ENCODE measurements at places on chromosomes 5 and 9.

- DNase-seq, result no peak
Observed at GRCh38 chr5:154335065-154335448, 110.7 kb upstream of the SAP30L start.

DNA sequence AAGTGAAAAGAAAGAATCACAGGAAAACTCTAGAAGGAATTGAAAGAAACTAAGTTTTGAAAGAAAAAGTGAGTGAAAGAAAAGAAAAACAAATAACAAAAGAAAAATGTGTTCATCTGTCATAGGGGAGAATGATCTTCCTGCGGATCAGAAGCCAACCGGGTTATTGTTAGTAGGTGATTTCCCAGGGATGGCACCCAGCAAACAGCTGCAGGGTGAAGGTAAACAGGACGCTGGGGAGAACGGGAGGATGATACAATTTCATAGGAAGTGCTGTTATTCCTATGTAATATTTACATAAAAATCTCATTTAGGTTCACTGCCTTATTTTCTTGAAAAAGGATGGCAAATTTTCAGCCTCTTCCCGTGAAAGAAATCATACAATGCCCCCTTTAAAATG is 72.4 kb upstream of the LHFPL2 start:
- DNase-seq, result no peak

DNA sequence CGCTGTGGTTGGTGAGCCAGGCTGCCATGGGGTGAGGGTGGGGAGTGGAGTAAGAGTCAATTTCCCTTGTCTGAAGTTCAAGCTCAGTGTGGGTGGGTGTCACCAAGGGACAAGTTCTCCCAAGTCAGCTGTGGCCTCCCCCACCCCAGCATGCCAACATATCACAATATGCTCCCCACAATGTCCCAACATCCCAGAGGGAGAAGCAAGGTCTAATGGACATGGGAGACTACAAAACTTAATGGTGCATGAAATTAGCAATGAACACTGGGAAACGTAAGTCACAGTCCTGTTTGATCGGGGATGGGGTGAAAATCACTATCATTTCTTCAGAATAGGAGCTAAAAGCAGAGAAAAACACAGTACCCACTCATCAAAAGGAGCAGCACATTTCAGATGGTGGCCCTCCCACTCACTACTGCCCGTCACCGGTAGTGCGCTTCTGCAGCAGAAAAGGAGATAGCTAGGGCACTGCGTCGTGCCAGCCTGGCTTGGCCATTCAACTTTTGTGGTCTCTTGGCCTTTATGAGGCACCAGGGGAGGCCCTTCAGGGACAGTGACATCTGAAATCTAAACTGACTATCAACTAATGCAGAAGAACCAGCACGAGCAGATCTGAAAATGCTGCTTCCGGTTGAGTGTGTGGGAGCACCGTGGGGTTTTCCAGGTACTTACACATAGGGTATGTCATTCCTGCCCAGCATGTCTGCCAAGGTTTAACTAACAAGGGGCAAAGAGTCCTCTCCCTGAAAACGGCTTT is 20.5 kb upstream of the NDFIP1 start:
- no peak for DNase-seq

GRCh38 chr5:33270671-33271070 is 170.1 kb upstream of the TARS1 start:
- no peak for DNase-seq

DNA sequence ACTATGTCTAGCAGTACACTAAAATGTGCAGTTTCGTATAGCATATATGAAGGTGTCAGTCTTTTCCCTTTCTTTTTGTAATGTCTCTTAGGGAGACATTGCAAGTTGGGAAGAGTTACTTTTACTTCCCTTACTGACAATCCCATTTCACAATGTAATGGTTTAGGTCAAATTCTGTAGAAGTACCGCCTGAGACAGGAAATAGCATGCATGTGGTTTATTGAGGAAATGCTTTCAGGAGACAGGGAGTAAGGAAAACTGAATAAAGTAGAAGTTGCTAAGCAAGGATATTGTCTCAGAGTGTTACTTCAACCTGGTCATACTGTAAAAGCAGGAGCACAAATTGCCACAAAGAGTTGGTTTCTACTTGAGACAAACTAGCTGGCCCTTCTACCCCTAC is 32.1 kb upstream of the MSANTD3 start:
- peak; percentile 44 for DNase-seq

DNA sequence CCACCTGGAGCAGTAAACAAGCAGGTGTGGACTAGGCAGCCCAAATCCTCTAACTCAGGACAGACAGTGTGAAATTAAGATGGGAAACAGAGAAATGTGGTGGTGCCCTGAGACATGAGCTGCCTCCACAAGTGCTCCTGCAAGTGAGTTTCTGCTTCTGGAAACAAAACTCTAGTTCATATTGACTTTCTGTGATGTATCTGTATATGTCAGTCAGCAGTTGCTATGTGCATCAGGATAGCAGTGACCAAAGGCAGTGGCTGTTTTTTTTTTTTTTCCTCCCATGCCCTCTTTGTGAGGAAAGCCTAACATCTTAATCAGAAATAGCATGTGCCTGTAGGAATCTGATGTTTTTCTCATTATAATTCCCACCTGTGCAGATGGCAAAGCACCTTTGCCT is 318.4 kb upstream of the SEMA6A start:
- DNase-seq, result no peak

- no peak for DNase-seq
Observed at GRCh38 chr5:73387149-73387591, 61.4 kb downstream of the FOXD1 start.

DNA sequence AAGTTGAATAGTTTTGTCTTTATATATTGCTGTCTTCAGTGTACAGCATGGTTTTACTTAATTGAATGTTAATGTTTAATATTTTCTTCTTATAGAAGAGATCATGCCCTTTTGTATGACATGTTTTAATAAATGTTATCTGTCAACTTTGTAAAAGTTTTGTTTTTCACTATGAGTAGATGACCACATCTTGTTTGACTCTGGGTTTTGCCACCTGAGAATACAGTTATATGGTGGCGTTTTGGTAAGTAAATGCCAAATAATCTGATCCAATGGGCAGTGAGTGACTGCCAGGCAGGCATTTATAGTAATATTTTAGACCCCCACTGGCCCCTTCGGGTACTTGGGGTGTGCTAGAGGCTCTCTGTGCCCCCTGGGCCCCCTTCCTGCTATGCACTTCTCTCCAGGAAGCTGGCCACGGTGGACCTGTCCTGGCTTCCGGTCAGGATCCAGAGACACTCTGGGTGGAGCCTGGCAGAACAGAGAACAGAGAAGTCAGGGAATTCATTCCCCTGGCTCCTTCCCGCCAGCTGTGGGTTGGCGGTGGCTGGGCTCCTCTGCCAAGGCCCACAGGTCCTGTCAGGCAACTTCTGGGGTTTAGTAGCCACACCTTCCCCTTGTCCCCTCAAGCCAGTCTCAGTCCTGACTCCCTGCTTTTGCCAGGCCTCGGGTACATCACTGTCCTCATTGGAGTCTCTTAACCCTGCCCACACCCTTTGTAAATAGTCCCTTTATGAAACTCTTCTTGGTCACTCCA is 22.2 kb upstream of the ZBTB34 start:
- no peak for DNase-seq

DNA sequence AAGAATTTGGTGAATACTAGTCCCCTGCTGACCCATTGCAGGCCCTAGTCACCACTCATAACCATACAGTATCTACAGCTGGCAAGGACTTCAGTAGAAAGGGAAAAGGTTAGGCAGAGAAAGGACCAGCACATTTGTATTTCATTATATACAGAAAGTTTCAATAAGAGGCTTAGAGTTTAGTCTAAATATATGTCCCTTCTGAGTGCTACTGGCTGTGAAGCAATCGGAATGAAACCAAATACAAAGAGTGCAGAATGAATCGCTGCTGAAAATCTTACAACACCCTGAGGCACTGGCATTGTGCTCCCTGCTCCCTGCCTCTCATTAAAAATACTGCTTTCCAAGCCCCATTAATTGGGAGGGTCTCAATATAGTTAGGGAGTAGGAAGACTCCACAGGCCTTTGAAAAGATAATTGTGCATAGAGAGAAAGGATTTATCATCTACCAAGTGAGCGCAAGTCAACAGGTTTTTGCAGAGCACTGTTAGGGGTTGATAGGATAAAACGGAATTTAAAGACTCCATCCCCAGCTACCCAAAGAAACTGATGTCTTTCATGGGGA is 110.8 kb downstream of the SLC1A3 start:
- no peak for DNase-seq

DNA sequence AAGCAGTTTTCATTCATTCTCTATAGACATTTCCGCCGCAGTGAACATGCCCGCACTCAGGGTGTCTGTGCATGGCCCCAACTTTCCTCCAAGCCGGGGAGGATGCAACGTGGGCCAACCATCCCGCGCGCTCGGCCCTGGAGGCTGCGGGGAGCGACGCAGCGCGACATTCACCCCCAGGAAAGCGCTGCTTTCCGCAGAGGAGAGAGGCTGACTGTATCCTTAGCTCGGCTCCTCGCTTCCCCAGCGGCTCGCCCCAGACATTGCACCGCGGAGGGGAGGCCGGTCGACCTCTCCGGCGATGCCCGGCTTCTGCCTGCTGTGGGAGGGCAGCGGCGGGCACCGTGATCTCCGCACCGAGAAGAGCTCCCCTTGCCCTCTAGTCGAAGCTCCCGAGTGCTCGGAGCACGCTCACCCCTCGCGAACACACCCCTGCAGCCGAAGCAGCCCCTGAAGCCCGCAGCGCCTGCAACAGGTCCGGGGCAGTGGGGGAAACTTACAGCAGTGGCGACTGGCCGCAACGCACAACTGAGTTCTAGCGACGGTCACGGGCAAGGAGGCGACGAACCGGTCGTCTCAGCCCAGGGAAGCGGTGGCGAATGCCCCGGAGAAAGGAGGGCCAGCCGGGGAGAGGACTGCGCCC is 600 bp downstream of the ENC1 start:
- DNase-seq, result peak; percentile 74

DNA sequence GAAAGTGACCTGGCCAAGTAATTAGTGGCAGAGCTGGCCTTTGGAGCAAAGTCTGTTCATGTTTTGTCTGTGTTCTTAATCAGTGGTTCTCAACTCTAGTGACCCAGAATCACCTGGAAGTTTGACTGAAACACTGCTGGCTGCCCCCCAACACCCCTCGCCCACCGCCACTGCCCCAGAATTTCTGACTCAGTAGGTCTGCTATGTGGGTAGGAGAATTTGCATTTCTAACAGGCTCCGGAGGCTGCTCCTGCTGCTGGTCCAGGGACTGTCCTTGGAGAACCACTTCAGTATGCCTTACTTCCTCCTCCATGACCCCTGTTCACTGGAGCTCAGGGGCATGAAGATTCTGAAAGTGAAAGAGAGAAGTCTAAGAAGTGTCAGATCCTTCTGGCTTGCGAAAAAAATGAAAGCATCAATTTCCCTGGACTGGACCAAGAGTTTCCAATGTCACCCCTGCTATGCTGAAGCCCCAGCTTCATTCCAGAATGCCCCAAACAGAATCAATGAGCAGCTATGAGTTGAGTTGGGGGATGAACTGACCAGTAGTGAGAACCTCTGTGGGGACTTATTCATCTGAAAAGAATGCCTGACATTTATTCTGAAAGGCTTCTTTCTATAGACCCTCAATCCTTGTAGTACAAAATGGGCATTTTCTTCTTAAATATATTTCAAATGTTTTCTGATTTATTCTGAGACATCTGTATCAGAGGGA is 20.8 kb upstream of the COL15A1 start:
- DNase-seq, result peak; percentile 62

DNA sequence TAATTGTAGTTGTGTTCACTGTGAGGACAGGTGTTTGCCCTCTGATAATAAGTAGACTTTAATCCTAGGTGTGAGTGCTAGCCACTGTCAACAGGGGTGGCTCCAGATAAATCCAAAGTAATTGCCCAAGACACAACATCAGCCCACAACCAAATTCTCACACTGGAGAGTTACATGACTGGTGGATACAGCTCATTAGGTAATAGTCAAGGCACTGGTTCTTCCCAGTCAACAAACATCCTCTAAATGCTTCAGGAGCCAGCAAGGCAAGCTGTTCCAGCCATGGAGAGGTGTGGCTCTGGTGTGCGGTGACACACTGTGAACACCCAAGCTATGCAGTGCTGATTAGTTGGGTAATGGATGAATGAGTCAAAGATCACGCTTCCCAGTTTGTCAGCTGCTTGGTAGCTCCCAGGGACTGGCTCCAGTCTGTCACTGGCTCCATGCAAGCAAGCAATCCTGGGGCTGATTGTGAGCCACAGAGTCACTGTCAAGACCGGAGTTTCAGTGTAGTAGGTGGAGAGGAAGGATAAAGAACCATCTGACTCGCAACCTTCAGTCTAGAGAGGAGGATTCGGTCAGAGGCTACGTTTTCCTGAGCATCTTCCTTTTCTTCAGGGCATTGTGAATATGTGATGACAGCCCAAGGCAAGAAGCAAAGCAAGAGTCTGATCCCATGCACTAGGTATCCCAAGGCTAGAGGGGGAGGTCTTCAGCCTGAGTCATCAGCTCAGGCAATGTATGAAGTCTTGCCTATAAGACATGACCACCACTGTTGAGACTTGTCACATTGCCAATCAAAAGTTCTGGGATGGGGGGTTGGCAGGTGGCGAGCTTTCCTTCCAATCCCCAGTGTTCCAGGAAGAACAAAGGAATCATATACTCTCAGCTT is 63.1 kb downstream of the UGCG start:
- DNase-seq, result peak; percentile 91

- no peak for DNase-seq
Observed at GRCh38 chr5:169668732-169669131, 31.7 kb downstream of the DOCK2 start.

- DNase-seq, result no peak
Observed at GRCh38 chr9:128861501-128861900, 20.2 kb downstream of the KYAT1 start.

DNA sequence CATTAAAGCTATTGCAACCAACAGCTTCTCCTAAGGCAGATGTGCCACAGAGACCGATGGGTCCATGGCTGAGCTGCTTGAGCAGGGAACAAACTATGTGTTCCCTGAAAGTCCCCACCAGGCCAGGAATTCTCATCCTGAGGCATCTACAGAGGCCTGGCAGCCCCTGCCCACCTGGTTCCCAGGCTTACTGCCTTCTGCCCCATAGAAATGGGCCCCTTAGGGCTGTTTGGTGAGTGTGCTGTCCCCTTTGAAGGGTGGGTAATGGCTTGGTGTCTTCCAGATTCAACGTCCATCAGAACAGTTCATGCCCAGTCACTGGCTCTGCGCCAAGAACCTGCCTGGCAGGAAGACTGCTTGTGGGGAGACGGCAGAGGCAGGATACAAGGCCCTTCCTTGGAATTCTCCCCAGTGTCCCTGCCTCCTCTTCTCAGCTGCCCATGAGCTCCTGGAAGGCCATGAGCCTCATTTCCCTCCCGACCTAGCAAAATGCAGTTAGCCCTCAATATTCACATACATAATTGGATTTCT is 3.8 kb upstream of the COL27A1 start:
- DNase-seq, result no peak

GRCh38 chr5:133373121-133373870 is 239.0 kb downstream of the FSTL4 start:
- DNase-seq, result peak; percentile 54

DNA sequence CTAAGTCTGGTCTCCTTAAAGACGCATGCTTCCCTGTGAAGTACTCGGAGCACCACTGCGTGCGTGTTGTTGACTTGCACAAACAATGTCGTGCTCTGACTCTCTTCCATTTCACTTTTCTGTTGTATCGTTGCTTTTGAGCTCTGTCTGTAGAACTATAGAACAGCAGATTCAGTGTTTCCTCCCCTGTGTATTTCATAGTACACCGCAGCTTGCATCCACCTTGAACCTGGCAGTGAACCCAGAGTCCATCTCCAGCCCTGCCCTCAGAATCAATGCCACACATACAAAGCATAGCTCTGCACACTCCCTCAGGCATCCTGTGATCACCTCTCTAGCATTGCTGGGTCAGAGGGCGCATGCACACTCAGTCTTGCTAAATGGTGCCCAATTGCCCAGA is 37.2 kb upstream of the ADAMTS2 start:
- no peak for DNase-seq
